Esophagus squamous epithelium (tissue), 5 donors: ENCODE measurements at places on chromosomes 5 and 9.
A peak's percentile ranks its signal among the peaks of the same experiment; 100 is the strongest.

GRCh38 chr9:133666845-133667244, 30.7 kb downstream of the DBH start:
- no peak for DNase-seq

DNA sequence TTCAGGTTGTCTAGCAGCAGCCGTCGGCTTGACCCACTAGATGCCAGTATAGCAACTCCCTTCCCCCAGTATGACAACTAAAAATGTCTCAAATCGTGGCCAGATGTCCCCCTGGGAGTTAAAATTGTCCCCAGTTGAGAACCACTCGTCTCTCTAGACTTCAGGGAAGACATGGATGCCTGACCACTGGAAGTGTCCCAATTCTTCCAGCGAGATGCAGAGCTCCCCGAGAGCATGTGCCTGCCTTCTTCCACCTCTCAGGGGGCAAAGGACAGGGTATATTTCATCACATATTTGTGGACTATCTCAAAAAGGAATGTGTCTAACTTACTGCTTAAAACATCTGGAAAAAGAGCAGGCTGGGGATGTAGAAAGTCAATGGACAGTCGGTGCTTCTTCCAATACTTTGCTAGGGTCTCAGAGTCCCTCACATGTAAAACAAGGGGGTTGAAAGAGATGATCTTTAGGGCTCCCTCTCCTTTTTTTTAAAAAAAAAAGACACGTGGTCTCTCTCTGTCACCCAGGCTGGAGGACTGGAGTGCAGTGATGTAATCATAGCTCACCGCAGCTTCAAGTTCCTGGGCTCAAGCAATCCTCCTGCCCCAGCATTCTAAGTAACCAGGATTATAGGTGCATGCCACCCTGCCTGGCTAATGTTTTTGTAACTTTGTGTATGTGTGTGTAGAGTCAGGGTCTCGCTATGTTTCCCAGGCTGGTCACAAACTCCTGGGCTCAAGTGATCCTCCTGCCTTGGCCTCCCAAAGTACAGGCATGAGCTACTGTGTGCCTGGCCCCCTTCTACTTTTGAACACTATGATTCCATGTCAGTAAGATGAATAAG, 190.6 kb downstream of the DAB2IP start:
- DNase-seq = no peak

DNA sequence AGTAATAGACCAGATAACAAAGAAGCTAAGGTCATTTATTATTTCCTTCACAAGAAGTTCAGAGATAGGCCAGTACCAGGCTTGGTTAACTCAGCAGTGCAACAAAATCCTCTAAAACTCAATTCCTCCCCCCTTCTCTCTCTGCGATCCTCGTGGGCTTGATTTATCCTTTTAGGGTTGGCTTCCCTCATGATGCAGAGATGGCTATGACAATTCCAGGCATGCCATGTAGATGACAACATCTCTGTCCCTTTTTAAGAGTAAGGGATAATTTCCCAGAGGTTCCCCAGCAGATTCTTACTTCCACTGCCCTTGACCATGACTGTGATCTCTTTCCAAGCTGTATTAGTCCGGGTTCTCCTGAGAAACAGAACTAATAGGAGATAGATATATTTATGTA, 28.7 kb upstream of the DAP start:
- no peak for DNase-seq

DNA sequence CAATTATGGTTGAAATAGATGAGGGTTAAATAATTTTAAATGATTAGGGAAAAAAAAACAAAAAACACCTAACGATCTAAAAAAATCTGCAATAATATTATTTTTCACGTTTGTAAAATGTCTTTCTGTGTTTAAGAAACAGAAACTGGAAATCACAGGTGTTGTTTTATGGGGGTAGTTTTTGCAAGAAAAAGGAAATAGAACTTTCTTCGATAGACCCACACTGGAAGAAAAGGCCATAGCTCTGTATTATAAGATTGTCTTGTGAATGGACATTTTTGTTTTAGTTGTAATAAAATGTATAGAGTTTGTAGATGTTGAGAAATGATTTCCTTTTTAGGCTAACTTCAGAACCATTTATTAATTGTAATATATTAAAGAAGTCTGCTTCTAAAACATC, 5.5 kb downstream of the CSNK1G3 start:
- DNase-seq = no peak

DNA sequence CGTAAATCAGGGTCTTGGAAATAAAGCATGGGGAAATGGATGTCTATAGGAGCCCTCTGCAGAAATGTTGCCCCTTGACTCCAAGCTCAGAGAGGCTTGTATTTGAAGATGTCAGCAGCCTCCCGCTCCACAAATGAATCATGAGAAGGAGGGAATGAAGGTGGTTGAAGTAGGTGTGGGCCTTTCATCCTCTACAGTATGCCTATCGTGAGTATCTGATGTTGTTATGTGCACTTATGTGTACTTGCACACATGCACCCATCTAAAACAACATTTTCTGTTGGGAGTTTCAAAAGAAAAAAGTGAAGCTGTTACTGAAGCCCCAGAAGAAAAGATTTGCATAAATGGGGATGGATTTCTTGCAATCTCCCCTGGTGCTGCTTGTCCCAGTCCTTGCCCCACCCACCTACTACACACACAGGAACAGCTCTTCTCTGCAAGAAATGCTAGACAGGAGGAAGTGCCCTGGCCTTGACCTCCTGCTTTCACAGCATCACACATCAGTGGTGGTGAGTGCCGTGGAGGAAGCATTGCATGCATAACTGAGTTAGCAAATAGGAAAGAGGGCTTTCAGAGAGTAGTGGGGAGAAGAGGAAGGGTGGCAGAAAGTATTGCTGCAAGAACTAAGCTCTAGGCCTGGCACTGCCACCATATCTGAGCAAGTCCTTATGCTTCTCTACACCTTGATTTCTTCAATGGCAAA, 156.1 kb downstream of the SNX18 start:
- DNase-seq = peak; percentile 18
